ENCODE measurements at places on chromosomes 1 and 21.

GRCh38 chr1:246012341-246012740, 494.7 kb downstream of the SMYD3 start:
- DNase-seq = peak; percentile 47

- no peak for DNase-seq
These were observed 37.0 kb downstream of the KCNJ15 start for GRCh38 chr21:38293765-38294164.

GRCh38 chr21:20030390-20030789, 967.8 kb upstream of the NCAM2 start:
- DNase-seq = no peak

- no peak for DNase-seq
These were observed 13.4 kb downstream of the FBLIM1 start for GRCh38 chr1:15771836-15772515.

DNA sequence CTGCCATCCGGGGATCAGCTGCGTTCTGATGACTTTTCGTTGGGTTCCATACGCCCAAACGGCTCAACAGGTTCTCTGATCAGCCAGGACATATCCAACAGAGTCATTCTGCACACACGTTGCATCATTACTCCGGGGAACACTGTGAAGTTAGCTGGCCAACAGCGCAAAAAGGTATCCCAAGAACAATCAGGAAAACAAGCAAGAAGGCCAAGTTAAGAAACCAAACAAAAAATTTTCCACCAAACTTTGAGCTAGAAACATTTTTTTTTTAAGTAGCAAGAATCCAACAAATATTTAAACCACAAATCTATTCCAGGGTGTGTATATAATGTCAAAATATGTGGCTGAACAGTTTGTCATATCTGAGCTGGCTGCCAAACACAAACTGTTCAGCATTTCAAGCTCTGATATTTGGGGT, 29.2 kb downstream of the NID1 start:
- DNase-seq = no peak

GRCh38 chr1:82510431-82510830, 709.7 kb downstream of the ADGRL2 start:
- no peak for DNase-seq

GRCh38 chr1:196577386-196577785, 30.9 kb downstream of the KCNT2 start:
- DNase-seq = no peak

DNA sequence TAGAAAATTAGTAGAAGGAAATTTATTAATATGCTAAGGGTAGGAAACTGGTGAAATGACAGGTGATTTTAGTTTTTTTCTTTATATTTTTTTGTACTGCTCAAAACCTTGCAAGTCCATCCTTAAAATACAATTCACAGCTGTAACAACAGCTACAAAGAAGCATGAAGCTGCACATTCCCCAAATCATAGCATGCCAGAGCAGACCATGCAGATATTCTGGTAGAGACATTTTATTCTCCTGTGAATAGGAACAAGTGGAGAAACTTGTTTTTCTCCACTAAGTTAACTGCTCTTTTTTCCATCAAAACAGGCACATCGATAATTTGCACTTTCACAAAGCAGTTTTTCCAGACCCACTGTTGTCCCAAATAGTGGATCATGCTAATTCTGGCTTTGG, 1125.7 kb downstream of the BRINP3 start:
- no peak for DNase-seq

- no peak for DNase-seq
These were observed 161.2 kb downstream of the PLPP3 start for GRCh38 chr1:56418151-56418631.

DNA sequence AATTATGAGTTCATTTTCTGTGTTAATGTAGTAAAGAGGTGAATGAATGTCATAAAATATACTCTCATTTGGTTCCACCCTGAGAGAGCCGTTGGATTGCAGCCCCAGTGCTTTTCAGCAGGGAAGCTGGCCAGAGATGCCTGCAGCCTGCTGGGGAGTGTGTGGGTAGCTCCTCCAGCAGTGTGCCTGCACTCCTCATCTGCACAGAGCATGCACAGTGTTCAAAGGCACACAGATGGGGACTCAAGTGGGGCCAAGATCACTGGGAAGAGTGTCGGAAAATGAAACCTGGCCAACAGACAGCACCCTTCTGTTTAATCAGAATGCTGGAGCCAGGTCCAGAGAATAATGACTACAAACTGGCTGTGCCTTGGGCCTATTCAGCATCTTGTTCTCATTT, 206.8 kb downstream of the ST6GALNAC3 start:
- DNase-seq = no peak

DNA sequence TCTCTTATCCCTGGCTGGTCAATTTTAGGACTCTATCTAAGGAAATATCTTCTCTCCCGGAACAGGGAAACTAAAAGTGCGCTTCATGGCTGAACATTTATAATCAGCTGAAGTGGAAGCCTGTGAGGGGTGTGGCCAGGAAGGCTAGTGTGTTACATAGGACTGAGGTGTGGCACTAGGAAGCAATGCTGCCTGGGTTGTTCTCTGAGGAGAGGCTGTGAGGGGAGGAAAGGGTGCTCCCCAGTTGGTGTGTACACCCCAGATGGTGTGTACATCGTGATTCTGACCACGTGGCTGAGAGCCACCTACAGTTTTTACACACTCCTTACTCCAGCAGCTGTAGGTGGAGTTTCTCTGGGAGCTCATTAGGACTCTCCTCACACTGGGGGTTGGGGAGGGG, 16.3 kb downstream of the NTPCR start:
- no peak for DNase-seq

GRCh38 chr1:245389873-245390272, 235.1 kb downstream of the KIF26B start:
- DNase-seq = no peak

DNA sequence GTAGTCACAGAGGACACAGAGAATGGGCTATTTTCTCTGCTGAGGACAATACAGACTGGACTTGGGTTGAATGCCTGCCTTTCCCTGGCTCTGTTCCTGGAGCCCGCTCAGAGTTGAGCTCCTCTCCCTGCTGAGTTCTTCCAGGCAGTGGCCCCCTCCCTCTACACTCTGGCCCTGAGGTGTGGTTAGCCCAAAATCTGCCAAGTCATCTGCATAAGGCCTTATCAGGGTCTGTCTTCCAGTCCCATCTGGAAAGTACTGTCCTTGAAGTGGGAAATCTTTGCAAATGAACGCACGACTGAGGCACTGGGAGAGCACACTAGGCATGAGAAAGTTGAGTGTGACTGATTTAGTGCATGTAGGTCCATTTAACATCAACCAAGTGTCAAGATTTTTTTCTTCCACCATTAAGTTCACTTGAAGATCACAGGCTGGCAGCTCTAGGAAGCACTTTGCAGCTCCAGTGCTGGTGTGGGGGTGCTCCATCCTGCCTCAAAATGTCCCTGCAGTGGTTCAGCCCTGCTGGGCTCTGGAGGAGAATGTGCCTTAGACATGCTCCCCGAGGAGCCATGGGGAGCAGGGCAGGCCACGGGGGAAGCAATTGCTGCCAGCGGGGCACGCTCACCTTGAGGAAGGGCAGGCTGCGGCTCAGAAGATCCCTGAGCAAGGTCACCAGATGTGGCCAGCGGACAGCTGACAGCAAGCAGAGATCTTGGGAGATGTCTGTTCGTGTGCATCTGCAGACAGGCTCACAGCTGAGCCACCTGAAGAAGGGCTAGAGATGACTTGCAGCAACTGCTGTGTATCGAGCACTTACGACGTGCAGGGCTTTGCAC, 41.5 kb downstream of the IER5 start:
- DNase-seq = no peak

- DNase-seq = peak; percentile 12
These were observed at the start of gene KIF26B for GRCh38 chr1:245154429-245155271. Gene KIF26B, plus strand, starts transcription at chr1:245154985. Its CDS starts 440 bp downstream, at chr1:245155425.

GRCh38 chr1:211352985-211353515, 26.4 kb downstream of the TRAF5 start:
- no peak for DNase-seq

GRCh38 chr1:33339413-33339812, 18.5 kb upstream of the A3GALT2 start:
- no peak for DNase-seq

DNA sequence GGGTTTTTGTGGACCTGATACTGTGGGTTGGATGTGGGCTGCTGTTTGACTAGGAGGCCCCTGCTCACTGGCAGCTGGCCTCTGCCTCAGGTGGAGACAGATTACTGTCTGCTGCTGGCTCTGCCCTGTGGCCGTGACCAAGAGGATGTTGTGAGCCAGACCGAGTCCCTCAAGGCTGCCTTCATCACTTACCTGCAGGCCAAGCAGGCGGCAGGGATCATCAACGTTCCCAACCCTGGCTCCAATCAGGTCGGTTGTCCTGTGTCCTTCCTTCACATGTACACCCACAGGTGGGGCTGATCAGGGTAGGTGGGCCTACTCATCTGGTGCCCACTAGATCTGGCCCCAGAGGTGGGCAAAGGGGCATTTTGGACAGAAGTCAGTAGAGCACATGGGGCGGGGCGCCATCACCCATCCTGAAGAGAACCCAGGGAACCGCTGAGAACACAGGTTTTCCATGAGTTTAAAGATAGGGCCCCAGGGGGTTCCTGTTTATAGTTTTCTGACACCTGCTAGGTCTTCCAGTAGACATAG, 37.2 kb downstream of the ZBTB17 start:
- DNase-seq = no peak

DNA sequence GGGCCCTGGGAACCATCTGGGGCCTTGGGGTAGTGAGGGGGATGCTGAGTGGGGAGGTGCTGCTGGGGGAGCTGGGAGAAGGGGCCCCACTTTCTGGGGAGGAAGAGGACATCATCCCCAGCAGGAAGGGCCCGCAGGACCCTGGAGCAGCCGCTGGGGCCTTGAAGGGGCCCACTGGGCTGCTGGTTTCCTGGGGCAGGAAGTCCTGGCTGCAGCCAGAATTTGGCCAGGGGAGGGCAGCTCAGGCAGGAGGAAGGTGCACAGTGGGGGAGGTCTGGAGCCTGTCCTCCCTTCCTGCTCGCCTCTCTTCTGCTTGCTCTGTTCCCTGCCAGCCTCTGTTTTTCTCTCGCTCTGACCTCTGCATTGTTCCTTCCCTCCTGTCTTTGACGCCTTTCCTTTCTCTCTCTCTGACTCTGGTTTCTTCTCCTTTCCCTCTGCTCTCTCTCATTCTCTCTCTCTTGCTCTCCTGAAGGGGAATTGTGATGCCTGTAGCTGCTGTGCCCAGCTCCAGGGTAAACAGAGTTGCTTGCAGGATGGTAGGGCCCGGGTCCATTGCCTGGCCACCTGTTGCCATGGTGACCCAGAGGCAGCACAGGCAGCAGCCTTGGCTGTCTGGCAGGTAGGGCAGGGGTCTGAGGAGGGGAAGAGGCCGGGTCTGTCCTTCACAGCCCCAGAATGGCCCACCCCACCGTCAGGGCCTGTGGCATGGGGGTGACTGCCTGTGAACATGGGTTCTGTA, 23.9 kb downstream of the ACOT11 start:
- DNase-seq = no peak

DNA sequence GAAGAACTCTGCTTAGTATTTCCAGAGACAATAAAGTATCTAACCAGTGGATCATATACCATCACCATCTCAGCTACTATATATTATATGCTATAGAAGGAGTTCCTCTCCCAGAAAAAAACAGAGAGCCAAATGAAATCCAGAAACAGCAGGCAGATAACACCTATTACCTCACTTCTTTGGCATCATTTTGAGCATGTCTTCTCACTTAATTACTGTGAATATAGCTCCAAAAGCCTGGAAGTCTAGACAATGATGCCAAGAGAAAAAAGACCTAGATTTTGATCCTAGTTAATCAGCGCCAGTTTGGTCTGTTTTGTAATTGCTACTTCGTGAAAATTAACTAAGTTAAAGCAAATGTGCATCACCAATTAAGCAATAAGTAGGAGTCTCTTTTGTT, 131.3 kb downstream of the EIF4G3 start:
- DNase-seq = no peak

DNA sequence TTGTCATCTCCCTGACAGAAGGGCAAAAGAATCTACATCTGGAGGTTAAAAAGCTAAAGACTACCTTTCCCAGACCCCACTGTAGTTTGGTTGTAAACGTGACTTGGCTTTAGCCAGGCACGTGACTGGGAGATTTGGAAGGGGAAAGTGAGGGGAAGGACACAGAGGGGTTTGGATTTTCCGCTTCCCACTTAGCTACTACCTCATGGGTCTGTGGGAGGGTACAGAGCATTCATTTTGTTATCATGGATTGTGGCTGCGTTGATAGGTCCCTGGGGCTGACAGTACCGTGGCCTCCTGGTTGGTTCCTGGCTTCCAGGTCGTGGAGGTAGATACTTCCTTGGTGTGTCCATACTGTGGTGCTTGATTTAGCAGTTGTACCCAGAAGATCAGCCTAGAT, 2.6 kb downstream of the CHD1L start:
- DNase-seq = no peak

GRCh38 chr1:110212169-110213142, 2.3 kb downstream of the KCNC4 start:
- DNase-seq = peak; percentile 14
